ENCODE measurements at places on chromosomes 13 and 19.

DNA sequence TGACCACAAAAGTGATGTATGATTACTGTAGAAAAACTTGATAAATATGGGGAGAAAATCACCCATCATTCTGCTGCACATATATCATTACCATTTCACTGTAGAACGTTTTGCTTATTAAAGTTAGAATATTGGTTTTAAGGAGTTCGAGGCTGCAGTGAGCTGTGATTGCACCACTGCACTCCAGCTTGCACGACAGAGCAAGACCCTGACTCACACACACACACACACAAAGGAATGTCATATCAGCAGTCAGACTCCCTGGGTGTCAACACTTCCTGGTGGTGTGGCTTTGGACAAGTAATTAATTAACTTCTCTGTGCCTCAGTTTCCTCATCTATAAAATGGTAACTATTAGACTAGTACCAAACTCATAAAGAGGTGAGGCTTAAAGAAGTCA is 11.3 kb upstream of the PNMA8A start:
- peak; percentile 85 for DNase-seq

GRCh38 chr13:109496216-109496615 is 290.2 kb downstream of the IRS2 start:
- no peak for DNase-seq

DNA sequence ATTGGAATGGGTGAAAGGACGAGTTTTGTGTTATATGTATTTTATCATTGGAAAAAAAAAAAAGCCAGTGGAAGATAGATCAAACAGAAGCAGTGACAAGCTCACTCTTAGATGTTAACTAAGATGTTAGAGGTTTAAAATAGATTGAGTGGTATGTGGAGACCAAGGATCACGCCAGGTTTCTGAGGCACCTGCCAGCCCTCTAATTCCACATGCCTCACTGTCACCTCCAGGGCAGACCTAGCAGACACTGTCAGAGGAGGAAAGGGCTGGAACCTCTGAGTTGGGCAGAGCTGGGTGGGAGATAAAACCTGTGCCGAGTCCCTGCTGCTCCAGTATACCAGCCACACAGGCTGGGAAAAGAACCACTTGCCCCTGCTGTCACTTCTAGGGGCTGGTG is 57.5 kb upstream of the SIAH3 start:
- DNase-seq = no peak

GRCh38 chr13:29301027-29301426 is 294.5 kb downstream of the SLC7A1 start:
- DNase-seq = no peak

DNA sequence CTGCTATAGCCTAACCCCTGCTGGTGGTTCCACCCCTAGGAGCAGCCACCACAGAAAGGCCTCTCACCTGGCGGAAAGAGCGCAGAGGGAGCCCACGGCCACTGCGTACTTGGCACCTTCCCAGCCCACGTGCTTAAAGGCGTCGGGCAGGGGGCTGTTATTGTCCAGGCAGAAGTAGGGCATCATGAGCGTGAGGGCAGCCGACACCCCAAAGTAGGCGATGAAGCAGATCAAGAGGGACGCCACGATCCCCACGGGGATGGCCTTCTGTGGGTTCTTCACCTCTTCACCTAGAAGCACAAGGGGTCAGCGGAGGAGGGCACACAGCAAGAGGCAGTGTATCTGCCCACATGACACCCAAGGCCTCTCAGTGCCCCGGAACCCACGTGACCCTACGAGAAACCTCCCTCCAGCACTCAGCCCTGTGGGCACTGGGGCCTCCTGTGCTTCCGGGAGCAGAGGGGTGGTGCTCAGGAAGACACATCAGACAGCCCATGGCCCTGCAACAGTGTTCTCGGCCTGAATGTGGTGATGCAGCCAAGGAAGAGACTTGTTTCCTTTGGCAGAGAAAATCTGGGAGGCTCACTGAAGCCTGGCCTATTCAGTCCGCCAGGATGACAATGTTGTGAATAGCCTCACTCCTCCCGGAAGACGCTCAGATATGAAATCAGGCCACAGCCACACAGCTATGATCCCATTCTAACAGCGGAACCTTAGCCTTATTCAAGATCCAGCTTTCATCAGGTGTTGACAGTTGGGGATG is 72.1 kb downstream of the SLC7A1 start:
- no peak for DNase-seq

GRCh38 chr13:33509642-33510229 is 224.2 kb upstream of the STARD13 start:
- DNase-seq = peak; percentile 29

GRCh38 chr13:110759710-110760109 is 46.2 kb downstream of the ING1 start:
- DNase-seq = no peak

DNA sequence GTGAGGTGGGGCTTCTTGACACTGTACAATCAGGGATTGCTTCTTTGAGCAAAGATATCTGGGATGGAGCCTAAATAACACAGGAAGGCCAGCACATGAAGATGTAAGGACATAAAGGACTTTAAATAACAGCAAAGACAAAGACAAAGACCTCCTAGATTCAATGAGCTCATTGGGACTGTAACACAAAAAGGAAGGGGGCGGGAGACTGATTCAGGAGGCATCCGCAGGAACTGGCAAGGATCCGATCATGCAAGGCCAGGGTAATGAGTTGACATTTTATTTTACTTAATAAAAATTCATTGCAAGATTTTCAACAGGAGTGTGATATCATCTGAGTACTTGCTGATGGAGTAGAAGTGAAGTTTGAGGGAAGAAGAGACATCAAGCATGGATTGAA is 121.5 kb downstream of the LHFPL6 start:
- DNase-seq = no peak

DNA sequence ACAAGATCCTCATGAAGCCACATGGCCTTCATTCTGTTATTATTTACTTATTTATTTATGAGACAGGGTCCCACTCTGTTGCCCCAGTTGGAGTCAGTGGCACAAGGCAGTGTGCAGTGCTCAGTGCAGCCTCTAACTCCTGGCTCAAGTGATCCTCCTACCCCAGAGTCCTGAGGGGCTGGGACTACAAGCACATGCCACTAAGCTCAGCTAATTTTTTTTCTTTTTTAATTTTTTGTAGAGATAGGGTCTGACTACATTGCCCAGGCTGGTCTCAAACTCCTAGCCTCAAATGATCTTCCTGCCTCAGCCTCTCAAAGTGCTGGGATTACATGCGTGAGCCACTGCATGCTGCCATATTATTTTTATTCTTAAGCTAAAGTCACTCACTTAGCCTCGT is 241.4 kb downstream of the UQCRFS1 start:
- no peak for DNase-seq

DNA sequence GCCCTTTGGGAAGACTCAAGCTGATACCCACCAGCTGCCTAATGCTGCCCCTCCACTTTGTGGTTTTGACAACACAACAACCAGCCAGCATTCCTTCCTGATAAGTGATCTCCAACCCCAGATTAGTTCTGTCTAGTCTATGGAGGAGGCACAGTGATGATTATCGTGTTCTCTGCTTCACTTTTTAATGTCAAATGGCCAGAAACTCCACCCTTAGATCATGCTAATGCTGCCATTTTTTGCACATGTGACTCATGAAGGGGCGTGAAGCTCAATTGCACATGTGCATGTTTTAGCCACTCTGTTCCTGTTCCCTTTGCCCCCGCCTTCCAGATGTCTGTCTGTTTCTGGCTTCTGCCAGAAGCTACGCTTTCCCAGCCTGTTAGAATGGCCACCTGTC is 199.8 kb downstream of the COG6 start:
- DNase-seq = no peak

DNA sequence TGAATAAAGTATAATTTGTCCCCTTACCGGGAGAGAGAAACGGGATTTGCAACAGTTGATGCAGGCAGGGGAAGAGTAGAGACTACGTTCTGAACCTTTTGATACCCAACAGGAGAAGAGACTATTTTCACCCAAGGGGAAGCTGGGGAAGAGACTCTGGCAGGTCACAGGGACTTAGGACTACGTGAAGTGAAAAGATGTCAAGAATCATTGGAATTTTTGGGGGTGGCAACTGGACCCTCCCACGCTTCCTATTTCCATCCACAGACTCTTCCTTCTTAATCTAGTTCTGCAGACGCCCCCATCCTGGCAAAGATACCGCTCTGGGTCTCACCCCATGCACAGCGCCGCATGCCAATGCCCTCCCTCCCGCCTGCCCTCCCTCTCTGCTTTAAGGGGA is 13.8 kb downstream of the CABP5 start:
- no peak for DNase-seq

- DNase-seq = peak; percentile 65
Observed at GRCh38 chr13:48398450-48399095, 14.3 kb downstream of the LPAR6 start.

DNA sequence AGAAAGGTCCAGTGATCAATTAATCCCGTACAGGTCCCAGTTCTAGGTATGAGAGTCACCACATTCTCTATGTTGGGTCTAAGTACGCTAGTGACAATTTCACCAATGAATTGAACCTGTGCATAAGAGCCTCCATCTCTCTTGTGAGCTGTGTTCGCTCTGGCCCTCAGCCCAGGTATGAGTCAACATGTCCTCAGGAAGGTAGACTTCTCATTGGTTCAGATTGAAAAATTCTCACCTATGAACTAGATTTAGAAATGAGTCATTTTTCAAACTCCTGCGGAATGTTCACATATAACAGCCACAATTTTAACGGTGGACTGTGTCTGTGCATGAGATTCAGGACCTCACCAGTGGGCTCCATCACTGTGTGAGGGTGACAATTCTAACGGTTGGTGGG is 12.7 kb upstream of the ZNF43 start:
- DNase-seq = peak; percentile 89

- DNase-seq = no peak
Observed at GRCh38 chr19:28436320-28436719, 776.6 kb downstream of the UQCRFS1 start.

GRCh38 chr13:55302568-55302967 is 1838.2 kb upstream of the PRR20A start:
- no peak for DNase-seq

DNA sequence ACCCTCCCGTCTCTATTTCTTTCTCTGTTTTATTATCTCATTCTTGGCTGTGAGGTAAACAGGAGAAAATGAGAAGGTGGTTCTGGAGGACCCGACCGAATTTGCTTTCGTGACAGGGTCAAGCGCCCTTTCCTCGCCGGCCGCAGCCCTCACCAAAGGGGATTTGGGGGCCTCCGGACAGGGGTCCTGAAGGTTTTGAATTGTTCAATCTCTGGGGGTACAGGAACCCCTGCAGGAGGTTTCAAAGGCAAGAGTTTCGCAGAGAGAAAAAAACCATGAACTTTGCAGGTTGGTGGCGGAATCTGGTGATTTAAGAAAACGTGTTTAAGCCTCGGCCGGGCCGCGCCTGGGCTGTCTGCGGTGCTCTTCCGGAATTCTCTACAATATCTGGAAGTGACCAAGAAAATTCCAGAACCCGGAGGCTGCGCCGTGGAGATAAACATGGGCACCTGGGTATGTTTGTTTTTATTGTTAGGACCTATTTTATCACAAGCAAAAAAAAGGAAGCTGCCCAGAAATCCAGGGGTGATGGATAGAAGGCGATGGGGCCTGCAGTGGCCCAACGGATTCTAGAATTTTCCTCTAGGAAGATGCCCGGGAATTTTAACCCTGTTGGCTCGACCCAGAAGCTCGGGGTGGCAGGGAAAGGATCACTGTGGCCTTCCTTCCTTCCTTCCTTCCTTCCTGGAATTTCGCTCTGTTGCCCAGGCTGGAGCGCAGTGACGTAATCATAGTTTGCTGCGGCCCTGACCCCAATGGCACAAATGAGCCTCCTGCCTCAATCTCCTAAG is 14.2 kb upstream of the PTBP1 start:
- DNase-seq = peak; percentile 45

GRCh38 chr13:60062502-60062901 is 101.2 kb downstream of the DIAPH3 start:
- DNase-seq = no peak

GRCh38 chr13:42645717-42646116 is 71.8 kb downstream of the TNFSF11 start:
- DNase-seq = no peak

GRCh38 chr13:89163096-89163495 is 1491.9 kb downstream of the SLITRK5 start:
- DNase-seq = no peak

GRCh38 chr13:46468570-46469463 is 81.8 kb upstream of the RUBCNL start:
- no peak for DNase-seq

GRCh38 chr13:87952377-87952776 is 281.2 kb downstream of the SLITRK5 start:
- DNase-seq = no peak

- DNase-seq = no peak
Observed at GRCh38 chr13:66558506-66558905, 671.6 kb downstream of the PCDH9 start.

- no peak for DNase-seq
Observed at GRCh38 chr19:17020385-17020784, 6.2 kb downstream of the CPAMD8 start.

DNA sequence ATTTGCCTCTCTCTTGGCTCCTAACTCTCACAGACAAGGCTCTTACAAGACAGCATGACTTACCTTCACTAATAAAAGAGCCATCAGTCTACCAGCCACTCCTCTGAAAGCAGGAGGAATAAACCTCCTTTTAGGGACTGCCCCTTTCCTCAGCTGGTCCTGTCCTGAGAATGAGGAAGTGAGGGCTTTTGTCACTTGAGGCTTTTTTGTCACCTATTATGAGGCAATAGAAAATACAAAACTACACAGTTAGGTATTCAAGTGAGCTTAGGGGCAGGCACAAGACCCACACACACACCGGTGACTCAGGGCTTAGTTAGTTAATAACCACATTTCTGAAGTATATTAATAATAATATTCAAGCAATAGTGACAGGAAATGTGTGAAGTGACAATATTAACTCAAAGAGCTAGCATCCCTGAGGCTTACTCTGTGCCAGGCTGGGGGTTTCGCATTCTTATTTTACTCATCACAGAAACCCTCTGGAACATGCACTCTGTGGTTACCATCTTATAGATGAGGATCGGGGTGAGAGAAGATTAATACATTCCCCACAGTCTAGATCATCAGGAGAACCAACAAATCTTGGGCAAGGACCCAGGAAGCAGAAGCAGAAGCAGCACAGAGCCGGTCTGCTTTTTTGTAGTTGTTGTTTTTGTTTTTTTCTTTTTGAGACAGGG is 379.9 kb downstream of the LIG4 start:
- DNase-seq = peak; percentile 98

- DNase-seq = no peak
Observed at GRCh38 chr19:42324655-42325307, 654 bp upstream of the MEGF8 start.

- no peak for DNase-seq
Observed at GRCh38 chr19:10421240-10422045, 1.1 kb downstream of the PDE4A start.

- DNase-seq = no peak
Observed at GRCh38 chr19:33508941-33509614, 12.5 kb downstream of the PEPD start.

- DNase-seq = peak; percentile 37
Observed at GRCh38 chr19:35207391-35207871, 21.1 kb downstream of the FAM187B start.

Measured in kidney tubule cell (primary cell).